ENCODE measurements at places on chromosomes 7 and 10. TPM values are rescaled to one million over a fixed set of nuclear protein-coding genes. Genes with fewer than 3 reads are reported as not detected.

- no peak for DNase-seq
Observed at GRCh38 chr7:155545348-155545747, 1.0 kb downstream of the CNPY1 start.

Gene YAE1
- 45.5 TPM for polyA plus RNA-seq

Gene PDAP1
- 148 TPM for polyA plus RNA-seq

DNA sequence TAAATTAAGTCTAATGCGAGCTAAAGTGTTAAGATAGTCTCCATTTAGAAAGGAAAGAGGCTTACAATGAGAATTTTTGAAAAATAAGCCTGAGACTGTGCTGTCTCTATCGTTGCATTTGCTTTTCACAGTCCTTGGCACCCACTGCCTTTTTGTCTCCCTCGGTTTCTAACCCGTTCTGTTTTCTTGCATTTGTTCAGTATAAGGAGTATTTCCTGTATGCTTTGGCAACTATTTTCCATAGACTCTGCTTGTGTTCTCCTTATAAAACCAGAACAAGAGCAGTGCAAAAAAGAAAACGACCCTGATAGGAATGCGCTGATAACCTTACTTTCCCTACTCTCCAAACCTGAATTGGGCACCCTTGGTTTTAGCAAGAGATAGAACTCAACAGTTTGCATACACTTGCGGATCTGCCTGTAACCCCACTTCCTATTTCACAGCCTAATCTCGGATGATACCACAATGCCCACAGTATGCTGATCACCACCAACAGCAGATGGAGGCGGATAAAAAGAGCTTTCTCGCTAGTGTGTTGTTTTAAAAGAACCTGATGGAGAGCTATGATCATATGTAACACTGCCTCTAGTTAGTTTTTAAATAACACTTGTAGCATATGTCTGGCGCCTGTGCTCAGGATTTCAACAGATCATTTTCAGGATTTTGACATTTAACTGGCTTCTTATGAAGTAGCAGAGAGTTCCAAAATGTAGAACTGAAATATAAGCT, 1.6 kb upstream of the ARHGAP12 start:
- DNase-seq = no peak

DNA sequence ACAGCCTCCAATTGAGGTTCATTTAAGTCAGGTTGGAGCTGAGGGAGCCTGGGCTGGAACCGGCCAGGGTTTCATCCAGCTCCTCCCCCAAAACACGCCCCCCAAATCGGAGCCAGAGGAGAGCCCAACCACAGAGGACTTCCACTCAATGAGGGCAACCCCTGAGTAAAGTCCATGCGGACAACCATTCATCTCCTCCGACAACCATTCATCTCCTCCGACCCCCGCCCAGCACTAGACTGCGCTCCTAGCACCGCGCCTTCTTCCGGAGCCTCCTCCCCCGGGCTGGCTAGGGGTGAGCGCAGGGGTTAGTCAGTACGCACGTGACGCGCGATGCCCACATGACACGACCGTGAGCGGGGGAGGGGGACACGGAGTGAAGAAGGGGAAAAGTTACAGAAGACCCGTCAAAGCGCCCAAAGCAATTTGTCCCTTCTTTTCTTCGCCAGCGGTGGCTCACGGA, 1.4 kb downstream of the MAGI2 start:
- DNase-seq = peak; percentile 65

- no peak for DNase-seq
Observed at GRCh38 chr7:128860158-128861073, 2.2 kb upstream of the ATP6V1F start.

DNA sequence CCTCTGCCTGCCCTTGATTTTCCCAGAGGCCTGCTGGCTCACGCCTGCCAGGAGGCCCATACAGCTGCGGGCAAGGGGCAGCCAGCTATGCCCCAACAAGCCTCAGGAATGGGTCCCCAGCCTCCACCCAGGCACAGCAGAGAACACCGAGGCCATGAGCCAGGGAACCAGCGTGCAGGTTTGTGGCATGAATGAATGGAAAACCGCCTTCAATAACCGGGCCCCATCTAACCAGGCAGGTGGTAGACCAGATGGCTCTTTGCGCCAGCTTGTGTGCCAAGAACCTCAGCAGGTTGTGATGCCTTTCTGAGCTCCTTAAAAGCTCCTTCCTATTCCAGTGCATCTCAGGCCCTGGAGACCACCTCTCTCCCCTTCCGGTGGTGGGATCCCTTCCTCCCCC, 50.2 kb downstream of the ELFN1 start:
- DNase-seq = no peak

DNA sequence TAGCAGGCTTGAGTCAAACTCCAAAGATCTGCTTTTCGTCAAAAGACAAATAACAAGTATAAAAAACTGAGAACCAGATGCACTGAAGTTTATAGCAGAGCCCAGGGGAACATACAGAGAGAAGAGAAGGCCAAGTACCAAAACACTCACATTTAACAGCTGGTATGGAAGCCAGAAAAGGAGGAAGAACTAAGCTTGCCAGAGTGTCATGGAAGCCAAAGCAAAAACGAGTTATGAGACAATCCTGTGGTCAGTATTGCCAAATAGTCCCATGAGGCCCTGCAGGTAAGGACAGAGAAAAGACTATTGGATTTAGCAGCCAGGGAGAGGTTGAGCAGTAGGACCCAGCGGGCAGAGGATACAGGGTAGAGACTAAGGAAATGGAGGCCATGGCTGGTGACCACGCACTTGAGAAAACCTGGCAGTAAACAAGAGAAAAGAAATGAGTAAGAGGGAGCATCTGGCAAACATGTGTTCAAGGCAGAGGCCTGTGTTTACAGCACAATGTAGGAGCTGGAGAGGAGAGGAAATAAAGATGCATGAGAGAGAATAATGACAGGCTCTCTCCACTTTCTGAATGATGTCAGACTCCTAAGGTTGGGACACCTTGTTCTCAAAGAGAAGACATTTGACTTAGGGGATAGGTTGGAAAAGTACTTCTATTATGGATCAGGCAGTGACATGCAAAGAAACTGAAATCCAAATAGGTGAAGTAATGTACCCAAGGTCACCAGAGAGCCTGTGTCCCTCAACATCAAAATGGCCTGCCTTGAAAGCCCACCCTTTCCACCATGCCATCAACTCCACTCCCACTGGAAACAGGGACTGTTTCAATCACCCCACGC, 9.1 kb downstream of the CREB3L2 start:
- no peak for DNase-seq

DNA sequence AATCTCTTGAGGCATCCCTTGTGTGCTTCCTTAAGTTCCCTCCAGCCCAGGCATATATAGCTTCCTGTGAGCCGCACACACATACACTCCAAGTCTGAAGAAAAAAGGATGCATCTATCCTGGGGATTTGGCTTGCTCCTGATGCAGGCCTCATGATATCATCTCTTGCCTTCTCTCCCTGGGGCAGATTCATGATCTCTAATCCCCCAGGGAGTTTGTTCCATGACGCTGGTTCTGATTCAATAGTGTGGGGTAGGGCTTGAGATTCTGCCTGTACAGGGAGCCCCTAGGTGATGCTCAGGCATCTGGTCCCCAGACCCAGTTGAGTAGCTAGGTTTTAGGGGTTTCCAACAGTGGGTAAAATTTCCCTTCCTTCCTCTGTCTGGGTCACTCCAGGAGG, 1.5 kb downstream of the PON1 start:
- DNase-seq = no peak

DNA sequence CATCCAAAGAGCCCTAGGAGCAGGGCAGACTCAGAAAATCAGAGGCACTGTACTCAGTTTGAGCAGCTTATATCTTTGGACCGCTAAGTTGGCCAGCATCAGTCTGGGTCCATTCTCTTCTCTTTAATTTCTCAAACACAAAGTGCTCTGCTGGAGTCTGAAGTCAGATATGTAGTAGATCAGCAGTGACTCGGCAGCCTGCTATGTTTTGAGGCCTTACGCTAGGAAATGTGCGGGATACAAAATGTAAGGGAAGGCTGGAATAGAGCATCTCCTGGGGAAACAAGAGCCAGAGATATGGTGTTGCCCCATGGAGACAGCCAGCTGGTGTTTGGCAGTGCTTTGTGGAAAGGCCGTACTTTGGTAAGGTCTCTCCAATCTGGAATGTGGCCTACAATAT, 60.6 kb upstream of the VKORC1L1 start:
- DNase-seq = no peak

- no peak for DNase-seq
Observed at GRCh38 chr10:126459878-126460481, 71.7 kb upstream of the ADAM12 start.

Gene SP8
- not detected for polyA plus RNA-seq

GRCh38 chr10:74677951-74678350, 148.4 kb upstream of the KAT6B start:
- DNase-seq = no peak

GRCh38 chr7:47232751-47233412, 349.0 kb downstream of the TNS3 start:
- no peak for DNase-seq

GRCh38 chr10:8033812-8034465, 20.5 kb upstream of the GATA3 start:
- no peak for DNase-seq

DNA sequence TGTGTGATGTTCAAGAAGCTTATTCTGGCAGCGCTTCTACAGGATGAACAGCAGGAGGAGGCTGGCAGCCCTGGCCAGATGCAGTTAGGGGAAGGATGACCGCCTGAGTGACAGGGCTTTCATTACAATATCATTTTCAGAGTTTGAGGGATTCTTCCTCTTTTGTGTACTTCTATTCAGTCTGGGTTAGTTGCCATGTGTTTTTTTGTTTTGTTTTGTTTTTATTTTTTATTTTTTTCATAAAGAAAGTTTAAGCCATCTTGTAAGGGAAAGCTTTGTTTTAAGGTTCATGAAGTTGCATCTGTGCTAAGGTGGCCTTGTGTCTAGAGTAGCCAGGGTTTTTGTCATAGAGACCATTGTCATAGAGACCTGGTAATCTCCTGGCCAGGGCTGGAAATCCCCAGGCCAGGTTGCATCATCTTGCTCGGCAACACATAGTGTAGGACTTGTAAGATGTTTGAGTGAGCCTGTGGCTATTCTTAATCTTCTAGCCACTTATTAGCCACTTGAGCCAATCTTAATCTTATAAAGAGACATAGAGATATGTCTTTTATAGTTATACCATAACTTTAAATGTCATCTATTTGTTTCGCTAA, 230.5 kb upstream of the TMEM229A start:
- no peak for DNase-seq

Gene IGFBP3
- polyA plus RNA-seq = 102 TPM

DNA sequence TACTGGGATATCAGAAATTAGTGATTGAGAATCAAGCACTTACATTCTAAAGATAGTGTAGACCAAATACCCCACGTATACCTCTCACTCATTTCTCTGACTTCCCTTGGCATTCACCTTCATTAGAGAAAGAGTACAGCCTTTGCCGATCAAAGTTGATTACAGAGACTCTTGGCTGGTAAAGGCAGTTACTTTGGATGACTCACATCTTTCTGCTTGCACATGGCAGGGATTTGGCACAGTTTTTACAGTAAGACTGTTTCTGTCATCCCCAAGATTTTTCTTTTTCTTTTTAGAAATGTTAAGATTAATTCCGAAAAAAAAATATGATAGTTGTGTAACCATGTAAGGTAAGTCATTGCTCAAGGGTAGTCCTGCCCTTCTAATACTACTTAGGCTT, 143.0 kb downstream of the TSPAN12 start:
- DNase-seq = no peak

- DNase-seq = no peak
Observed at GRCh38 chr10:110423650-110424049, 74.1 kb upstream of the DUSP5 start.

DNA sequence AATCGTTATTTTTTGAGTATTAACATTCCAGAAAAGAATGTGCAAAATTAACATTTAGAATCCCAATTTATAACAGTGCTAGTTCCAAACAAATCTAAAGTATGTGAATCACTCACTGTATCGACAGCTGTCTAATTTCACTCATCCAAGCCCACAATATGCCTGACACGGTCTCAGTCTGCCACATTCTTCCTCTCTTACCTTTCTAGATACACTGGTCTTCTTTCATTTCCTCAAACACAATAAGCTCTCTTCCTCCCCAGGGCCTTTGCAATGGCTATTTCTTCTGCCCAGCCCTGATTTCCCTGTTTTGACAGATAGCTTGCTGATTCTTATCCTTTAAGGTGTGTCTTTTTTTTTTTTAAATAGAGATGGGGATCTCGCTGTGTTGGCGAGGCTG, 48.8 kb downstream of the UBE2H start:
- no peak for DNase-seq

Gene ZNF488
- polyA plus RNA-seq = 6.4 TPM

DNA sequence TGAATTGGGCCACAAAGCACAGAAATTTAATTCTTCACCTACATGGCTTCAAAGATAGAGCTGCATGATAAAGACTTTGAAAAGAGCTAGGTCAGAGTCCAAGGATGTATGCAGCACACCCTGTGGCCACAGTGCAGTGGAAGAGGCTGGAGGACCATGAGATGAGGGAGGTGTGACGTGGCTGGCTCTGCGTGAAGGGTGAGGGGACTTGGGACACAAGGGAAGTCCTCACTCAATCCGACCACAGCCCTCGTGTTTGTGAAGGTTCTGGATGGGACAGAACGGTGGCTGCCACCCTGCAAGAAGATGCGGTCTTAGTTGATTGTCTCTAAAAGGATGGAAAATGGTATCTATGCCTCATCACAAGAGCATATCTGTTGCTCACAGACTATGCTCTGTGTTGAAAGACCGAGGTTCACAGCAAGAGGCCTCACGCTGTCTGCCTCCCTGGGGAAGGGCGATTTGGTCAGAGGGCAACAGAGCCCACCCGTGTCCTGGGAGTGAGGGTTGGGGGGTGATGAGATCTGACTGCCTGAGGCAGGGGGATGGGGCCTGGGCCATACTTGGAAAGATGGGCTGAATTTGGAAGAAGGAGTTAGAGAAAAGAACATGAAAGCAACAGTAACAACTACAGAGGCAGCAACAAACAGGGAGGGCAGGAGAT, 174.4 kb upstream of the SHH start:
- no peak for DNase-seq

DNA sequence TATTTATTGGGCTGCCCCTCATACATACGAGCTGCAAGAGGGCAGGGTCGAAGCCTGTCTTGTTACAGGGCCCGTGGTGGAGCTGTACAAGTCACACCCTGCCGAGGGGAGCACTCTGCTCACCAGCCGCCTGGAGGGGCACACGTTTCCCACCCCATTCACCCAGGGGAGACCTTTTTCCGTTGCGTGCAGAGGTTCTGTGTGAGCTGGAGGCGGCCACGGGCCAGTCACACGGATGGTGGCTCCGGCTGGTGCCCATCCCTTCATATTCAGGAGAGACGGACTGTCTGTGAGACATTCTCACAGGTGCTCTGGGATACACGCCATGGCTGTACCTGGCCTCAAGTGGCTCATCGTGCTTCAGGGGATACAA, 47.9 kb upstream of the FAM20C start:
- no peak for DNase-seq

Gene PNLIPRP2
- not detected for polyA plus RNA-seq

DNA sequence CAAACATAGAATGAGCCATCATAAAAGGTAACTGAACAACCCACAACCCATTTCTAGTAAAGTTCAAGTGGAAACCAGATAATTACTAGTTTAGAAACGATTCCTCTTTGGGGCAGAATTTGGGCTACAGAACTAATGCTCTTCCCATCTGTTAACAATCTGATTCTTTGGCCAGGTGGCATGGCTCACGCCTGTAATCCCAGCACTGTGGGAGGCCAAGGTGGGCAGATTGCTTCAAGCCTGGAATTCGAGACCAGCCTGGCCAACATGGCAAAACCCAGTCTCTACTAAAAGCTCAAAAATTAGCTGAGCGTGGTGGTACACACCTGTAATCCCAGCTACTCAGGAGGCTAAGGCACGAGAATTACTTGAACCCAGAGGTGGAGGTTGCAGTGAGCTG, 18.5 kb downstream of the CYP51A1 start:
- no peak for DNase-seq

- no peak for DNase-seq
Observed at GRCh38 chr10:14801723-14802122, 27.0 kb upstream of the FAM107B start.

- no peak for DNase-seq
Observed at GRCh38 chr7:31950091-31950755, 120.0 kb downstream of the PDE1C start.

Gene HMX2
- polyA plus RNA-seq = 1.6 TPM
